ENCODE measurements at places on chromosomes 1 and 21.

DNA sequence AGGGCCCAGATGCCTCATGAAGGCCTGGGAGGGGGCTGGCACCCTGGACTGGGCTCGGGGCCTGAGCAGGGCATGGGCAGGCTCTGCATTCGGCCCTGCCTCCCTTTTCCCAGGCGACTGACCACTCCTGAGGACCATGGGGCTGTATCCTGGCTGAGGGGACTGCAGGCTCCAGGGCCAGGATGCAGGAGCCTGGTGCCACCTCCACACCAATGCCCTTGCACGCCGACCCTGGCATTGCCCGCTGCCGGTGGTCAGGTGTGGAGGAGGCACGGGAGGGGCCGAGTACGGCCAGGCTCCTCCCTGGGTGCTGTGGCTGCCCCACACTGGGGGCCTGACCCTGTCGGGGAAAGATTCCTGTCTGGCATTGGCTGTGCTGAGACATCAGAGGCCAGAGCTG, 128.9 kb downstream of the SIK1 start:
- DNase-seq: no peak

- no peak for DNase-seq
Observed at GRCh38 chr1:235724730-235725129, 75.1 kb upstream of the GNG4 start.

DNA sequence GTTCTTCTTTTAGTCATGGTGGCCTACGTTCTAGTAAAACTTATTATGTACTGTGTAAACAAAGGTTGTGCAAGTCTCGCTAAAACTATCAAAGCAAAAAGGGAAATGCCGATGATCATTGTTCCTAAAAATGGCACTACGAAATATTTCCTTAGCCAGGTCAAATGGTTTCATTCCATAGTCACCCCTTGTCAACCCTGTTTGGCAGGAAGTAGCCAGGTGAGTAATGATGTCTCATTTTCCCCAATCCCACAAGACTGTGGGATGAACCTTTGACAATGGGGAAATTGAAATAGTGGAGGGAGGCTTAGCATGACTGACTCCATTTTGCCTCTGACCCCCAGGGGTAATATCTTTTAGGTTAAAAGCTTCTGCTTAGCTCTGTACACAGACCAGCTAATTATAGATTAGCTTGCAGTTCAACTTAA, 5.6 kb upstream of the REN start:
- no peak for DNase-seq

GRCh38 chr1:147539122-147539575, 2.2 kb upstream of the BCL9 start:
- DNase-seq: peak; percentile 26
